ENCODE measurements at places on chromosomes 16 and 17.

GRCh38 chr17:79570653-79571052 lies 40.2 kb downstream of the RBFOX3 start:
- no peak for DNase-seq

- no peak for DNase-seq
Observed at GRCh38 chr17:11744696-11745095, 146.4 kb downstream of the DNAH9 start.

DNA sequence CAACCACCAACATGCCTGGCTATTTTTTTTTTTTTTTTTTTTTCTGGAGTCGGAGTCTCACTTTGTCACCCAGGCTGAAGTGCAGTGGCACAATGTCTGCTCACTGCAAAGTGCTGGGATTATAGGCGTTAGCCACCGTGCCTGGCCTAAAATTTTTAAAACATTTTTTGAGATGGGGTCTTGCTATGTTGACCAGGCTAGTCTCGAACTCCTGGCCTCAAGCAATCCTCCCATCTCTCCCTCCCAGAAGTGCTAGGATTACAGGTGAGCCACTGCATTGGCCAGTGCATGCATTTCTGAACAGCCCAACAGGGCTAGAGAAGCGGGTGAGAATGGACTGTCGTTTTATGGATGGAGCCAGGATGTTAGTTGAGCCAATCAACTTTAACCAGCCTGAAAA lies 72.4 kb downstream of the ERCC4 start:
- DNase-seq: peak; percentile 14

DNA sequence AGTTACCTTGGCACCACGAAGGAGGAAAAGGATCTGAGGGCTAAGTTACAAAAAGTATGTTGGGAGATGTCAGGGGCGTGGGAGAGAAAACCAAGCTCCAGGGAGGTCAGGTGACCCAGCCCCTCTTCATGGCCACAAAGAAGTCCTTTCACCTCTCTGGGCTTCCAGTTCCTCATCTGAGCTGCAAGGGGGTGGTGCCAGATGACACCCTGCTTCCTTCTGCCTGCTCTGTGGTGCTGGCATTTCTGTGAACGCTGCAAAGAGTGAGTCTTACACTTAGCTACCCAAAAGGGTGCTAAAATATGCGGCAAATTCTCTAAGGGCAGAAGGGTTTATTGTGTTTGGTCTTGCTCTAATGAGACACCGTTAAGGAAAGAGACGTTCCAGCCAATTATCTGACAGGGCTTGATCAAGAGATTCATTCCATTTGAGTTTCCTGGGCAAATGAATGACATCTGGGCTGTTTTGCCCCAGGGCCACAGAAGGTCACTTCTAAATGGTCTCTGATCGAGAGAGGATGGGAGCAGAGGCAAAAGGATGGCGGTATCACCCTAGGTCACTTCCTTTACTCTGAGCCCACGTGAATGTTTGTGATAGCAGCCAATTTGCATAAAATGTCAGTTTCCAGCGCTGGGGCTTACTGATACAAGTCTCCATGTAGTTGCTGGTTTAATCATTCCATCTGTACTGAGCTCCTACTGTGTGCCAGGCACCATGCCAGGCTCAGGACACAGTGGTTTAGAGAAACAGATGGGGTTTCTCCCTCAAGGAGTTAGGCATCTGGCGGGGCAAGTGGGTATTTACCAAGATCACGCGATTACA lies 210.2 kb downstream of the KATNIP start:
- DNase-seq: no peak

DNA sequence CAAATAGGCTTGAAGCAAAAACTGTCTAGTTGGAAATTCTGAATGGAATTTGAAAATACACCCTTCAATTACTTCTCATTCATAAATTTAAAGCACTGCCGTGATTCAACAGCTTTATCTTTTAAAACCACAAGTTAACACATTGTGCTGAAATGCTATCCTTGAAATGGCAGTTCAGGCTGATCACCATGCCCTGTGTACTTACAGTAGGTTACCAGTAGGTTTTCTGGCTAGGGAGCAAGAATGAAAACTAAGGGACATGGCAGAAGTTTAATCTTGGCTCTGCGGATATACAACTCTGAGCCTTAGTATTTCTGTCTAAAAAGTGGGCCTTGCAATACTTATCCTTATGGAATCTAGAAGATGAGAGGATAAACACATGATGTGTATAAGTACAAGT lies 28.0 kb downstream of the NXPH3 start:
- DNase-seq: no peak

- no peak for DNase-seq
Observed at GRCh38 chr17:47318197-47318918, 5.4 kb upstream of the EFCAB13 start.

- no peak for DNase-seq
Observed at GRCh38 chr16:54928411-54929089, 2.1 kb upstream of the IRX5 start.
